Brain microvascular endothelial cell (primary cell): ENCODE measurements at places on chromosomes 3 and 15.

DNA sequence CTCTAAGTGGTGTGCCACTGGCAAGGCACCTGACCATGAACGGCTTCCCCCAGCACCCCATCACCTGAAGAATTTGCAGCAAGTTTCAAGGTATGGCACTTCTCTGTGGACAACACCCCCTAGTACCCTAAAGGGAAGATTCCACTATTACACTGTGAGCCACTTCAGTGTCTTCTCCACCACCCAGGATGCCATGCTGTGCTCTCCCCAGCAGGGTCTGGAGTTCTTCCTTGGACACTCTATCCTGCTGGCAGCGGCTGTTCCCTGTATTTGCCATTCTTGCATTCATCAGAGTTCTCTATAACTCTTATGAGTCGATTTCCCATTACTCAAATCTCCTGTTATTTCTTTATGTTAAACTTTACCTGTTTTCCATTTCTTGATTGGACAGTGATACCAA lies 33.9 kb upstream of the RNU6-1 start:
- no peak for DNase-seq

DNA sequence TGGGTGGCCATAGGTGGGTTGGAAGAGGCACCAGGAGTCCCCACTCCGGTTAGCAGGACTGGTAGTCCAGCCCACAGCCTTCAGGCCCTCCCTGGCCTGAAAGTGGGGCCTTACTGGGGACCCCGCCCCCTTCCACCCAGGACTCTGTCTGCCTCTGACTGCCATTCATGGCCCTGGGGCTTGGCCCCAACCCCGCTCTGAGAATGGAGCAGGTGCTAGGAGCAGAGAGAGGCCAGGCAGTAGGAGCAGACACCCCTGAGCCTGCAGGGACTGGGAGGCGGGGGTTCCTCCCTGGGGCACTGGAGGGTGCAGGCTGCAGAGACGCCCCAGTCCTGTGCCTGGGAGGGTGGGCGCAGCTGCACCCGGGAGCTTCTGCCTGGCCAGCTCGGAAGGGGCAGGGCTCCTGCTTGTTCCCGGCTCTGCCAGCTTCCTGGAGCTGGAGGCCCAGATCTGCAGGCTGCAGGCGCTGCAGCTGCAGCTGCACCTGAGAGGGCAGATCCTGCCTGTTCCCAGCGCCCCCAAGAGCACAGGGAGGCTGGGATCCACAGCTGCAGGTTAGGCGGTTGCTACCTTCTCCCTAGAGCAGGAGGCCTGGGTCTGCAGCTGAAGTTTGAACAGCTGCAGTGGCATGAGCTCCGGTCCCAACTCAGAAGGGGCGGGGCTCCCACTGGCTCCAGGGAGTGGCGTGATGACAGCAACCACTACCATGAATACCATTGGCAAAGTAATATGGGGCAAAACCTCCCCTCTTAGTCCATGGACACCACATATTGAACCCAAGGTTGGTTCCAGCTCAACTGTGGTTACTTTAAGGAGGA lies 194.7 kb downstream of the SQOR start:
- no peak for DNase-seq

GRCh38 chr3:52891615-52892081 lies 5.7 kb downstream of the STIMATE start:
- DNase-seq: no peak

DNA sequence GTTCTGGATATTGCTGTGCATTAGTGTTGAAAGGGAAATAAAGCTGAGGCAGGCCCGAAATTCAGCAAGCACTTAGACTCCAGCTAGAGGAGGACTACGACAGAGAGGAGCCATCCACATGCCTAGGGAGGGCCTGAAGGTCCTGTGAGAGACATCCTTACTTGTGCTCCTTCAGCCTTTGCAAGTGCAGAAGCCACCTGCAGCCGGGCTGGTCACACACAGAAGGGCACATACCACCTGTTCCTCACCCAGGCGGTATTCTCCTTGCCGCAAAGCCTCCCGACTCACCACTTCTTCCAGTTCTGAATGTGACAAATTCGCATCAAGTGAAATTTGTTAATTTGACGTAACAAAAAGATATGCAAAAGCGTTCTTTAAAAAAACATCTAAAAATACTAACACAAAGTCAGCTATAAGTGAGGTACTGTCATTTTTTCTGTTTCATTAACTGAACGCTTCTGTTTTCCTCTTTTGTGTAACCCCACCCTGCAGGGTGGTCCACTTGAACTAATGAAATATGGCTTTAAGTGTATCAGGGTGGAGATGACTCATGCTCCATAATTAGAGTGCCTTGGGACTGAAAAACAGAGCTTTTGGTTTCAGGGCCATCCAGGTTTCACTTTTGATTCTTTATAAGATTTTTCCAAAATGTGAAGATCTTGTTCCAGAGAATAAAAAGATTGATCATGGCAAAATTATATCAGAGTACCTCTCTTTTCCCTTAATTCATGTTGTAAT lies 467.9 kb upstream of the ATP11B start:
- DNase-seq: no peak

DNA sequence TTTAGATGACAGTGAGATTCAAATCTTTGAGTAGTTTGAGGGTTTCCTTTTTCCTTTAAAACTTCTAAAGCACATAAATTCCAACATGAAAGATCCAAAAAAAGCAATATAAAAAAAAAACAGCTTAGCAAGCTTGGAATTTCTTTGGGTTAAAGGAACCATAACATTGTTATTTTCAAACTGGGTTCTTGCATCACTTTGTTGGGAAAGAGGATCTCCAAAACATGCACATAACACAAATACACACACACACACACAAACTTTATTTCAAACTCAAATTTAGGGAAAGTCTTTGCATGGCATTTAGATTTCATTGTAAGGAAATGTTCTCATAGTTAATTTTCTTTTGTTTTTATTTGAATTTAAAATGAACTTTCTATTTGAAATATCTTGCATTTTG lies 79.2 kb upstream of the COL8A1 start:
- no peak for DNase-seq

DNA sequence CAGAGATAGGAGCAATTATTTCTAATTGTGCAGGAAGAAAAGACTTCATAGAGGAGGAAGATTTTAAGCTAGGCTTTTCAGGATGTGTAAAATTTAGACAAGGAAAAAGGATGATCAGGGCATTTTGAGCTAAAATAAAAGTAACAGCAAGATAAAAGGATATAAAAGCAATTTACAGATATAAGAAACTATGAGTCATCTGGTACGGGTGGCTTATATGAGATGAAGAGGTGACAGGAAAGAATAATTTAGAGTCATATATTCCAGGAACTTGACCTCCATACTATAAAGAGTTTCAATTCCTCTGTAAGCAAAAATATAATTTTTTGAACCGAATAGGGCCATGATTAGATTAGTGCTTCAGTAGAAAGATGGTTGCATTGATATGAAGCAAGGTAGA lies 273.7 kb downstream of the RBMS3 start:
- DNase-seq: no peak

DNA sequence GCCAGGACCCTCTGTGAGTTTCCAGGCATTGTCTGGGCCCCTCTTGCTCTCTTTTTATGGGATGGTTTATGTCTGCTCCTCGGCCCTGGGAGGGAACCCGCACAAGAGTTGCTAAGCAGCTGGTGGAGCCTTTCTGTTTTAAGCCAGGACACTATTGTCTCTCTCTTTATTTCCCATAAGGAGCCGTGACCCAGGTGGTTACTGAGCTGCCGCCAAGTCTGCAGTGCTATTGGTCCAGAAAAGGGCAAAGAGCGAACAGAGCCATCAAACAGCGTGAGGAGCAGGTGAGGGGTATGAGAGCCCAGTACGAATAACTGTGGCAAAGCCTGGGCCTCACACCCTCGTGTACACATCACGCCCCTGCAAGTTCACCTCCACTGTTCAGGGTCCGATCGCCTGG lies 280.2 kb downstream of the SHQ1 start:
- no peak for DNase-seq

- no peak for DNase-seq
Measured at GRCh38 chr3:188769831-188770230, 401.9 kb upstream of the TPRG1 start.

DNA sequence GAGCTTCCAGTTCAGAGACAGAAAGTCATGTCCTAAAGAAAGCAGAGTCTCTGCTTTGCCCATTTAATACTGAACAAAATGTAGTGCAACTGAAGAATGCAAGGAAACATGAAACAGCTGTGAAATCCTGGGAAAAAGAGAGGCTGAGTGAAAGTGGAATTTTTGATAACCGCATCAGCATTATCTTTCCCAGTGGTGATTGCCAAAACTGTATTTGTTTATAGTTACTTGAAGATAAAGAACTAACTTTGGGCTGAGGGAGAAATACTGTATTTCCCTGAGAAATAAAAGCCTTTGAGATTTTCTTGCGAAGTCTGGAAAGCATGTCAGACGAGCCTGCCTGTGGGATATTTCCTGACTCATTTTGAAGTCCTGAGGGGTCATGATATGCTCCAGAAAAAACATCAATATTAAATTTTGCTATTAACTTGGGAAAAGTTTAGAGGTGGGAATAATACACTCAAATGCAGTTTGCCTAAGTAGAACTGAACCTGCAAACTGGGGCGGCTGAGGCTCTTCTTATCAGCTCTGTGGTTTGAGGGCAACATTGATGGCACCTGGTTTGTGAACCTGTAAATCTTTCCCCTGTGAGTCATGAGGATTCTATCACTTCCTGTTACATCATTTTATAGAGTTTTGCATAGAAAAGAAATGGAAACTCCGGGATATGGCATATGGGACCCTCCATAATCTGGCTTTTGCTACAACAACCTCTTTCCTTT lies 855.3 kb downstream of the MCTP2 start:
- peak; percentile 69 for DNase-seq

DNA sequence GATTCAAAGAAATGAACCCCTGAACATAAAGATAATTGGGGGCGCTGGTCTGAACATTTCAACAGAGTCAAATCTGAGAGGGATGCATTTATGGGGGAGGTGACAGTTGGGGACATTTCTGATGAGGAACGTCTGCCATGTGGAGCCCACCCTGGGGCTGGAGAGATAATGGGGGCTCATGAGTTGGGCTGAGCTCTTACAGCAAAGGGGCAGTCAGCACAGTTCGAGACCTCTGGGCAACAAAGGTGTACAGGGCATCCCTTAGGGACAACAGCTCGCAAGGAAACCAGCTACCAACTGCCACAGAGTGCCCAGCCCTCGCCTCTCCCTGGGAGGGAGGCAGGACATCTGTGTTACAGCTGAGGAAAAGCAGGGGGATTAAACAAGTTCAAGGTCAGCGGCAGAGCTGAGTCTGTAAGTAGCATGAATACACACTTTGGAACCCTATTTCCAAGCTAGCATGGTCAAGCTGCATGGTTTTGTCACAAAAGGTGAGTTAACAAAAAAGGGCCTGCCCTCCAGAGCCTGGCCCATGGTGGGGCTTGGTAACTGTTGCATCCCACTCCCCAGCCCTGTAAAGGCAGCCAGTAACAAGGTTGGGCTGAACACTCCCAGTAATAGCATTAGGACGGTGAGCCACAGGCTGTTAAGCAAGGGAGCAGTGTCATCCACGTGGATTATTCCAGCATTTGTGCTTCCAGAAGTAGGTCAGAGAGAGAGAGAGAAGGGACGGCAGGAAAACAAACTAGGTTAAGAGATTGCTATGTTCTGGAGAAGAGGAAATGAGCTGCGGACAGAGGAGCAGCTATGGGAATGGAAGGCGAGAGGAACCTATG lies 4.3 kb downstream of the GNB5 start:
- DNase-seq: no peak

DNA sequence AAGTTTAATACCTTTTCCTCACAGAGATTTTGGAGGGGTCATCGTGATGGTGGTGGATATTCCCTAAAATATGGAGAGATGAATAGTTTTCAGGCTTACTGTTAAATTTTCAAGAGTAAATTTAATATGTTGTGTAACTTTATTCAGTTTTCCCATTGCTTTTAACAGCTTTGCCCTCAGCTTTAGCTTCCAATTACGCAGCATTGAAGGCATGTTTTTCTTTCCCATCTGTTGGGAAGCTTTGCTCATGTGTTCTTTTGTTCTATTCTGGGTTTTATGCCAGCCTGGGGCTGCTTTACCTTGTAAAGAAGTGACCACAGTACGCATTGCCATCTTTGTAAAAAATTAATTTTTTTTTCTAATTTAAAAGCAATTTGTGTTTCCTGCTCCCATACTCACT lies 151.5 kb downstream of the B3GALNT1 start:
- no peak for DNase-seq

DNA sequence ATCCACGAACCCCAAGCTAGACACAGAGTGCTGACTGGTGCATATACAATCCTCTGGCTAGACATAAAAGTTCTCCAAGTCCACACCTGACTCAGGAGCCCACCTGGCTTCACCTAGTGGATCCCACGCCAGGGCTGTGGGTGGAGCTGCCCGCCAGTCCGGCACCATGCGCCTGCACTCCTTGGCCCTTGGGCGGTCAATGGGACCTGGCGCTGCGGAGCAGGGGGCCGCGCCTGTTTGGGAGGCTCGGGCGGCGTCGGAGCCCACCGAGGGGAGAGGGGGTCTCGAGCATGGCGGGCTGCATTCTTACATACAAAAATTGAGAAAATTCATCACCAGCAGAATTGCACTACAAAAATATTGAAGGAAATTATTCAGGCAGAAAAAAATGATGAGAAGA lies 120.7 kb upstream of the FAN1 start:
- no peak for DNase-seq

DNA sequence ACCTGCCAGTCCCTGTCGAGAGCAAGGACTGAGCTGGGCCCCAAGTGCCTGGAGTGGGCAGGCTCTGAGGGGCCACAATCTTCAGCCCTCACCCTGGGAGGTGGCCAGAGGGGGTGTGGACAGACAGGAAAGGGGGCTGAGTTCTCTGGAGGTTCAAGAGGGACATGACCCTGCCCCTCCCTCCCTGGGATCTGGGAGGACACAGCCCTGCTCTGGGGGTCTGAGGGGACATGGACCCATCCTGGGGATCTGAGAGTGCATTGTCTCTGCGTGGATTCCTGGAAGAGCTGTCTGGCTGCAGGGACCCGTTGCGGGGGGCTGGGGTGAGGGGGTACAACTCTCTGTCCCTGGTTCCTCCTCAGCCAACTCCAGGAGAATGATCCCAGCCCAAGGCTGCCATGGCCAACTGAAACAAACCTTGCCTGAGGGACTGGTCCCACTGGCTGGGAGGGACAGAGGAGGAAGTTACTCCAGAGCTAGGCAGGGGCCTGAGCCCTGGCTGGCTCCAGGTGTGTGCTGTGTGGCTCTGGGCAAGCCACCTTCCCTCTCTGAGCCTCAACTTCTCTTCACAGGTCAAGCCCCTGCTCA lies 29.0 kb downstream of the PTH1R start:
- DNase-seq: no peak

GRCh38 chr15:61035311-61035710 lies 193.8 kb downstream of the RORA start:
- DNase-seq: no peak

DNA sequence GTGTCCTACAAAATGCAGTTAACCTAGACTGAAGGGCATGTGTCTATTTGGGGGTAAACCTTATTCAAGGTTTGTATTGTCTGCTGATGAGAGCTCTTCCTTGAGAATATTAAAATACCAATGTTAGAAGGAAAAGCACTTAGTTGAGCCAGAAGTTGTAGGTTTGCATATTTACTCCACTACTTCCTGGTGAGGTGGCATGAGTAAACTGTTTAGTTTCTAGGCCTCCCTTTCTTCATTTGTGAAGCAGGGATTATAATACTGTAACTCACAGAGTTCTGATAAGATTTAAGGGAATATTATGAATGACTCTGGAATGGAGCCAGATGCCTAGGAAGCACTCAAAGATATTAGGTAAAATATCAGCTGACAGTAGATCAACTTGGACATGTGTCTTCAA lies 46.7 kb downstream of the CD200R1L start:
- DNase-seq: no peak
